SK-MEL-5 (cell line): ENCODE measurements at places on chromosomes 6 and 20.

GRCh38 chr6:38307740-38308139 lies 332.0 kb downstream of the BTBD9 start:
- no peak for DNase-seq

DNA sequence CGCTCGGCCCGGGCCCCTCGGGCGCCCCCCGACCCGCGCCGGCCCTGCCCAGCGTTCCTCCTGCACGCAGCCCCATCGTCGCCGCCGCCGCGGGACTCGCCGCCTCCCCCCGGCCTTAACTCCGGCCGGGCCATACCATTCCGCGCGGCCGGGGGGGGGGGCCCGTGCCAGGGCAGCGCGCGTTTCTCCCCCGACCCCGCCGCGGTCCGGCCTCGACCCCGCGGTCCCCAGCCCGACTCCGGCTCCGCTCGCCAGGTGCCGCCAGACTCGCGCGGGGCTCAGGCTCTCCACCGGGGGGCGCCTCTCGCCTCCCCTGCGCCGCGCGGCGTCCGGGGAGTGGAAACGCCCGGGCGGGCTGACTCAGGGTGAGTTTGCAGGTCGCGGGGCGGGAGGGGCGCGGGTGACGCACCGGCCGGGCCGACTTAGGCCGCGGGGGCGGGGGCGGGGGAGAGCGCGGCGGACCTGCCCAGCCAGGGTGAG lies at the start of gene SRXN1:
Gene SRXN1, minus strand, starts transcription at position 91 of the 480 bp plus-strand sequence. Its CDS starts 15 bp downstream, at position 76.
- peak; percentile 87 for DNase-seq

- DNase-seq = no peak
Observed at GRCh38 chr6:87282743-87283142, 39.6 kb upstream of the SMIM8 start.

GRCh38 chr6:144878577-144878976 lies 593.4 kb downstream of the UTRN start:
- no peak for DNase-seq

DNA sequence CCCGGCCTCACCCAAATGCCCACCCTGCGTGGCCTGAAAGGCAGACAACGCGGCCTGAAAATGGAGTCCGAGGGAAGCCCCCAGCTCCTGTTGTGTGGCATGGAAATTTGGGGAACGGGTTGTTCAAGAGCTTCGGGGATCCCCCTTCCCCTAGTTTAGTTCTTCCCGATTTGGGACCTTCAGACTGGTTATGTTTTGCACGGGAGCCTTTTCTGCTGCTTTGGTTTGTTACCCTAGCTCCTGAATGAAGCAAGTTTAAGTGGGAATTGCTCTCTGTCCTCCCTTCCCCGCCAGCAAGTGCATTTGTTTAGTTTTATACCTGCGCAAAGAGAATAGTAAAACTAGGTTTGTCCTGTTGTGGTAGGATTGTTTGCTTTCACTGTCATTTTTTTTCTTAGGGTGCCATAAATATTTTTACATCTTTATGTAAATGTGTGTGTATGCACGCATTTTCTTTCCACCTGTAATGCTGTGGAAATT lies 604 bp downstream of the SH3BGRL2 start:
- no peak for DNase-seq

GRCh38 chr6:116073765-116074440 lies 13.2 kb upstream of the FRK start:
- DNase-seq = no peak

GRCh38 chr6:103723438-103724322 lies 1136.0 kb downstream of the HACE1 start:
- no peak for DNase-seq

- peak; percentile 3 for DNase-seq
Observed at GRCh38 chr6:90397929-90398674, 101.5 kb upstream of the BACH2 start.

GRCh38 chr20:61135968-61136367 lies 116.1 kb upstream of the CDH4 start:
- DNase-seq = no peak

DNA sequence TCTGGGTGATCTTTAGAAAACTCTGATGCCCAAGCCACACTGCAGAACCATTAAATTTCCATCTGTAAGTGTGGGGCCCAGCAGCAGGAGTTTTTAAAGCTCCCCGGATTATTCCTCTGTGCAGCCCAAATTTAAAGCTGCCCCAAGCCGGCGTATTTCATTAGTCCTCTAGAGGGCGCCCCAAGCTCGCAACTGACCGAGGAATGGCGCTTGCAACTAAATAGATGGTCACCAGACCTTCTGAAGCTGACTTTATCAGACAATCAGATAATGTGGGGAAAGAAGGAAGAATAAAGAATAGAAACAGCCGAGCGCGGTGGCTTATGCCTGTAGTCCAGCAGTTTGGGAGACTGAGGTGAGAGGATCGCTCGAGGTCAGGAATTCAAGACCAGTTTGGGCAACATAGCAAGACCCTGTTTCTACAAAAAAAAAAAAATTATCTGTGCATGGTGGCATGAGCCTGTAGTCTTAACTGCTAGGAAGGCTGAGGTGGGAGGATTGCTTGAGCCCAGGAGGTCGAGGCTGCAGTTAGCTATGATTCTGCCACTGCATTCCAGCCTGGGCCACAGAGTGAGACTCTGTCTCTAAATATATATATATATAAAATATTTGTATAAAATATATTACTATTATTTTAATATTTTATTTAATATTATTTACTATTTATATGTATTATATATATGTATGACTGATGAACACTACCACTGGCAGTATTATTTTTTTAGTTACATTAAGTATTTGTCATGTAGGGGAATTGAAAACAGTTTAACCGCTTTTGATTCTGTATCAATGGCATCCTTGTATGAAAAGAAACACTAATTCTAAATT lies 56.0 kb downstream of the OTOR start:
- DNase-seq = peak; percentile 78

DNA sequence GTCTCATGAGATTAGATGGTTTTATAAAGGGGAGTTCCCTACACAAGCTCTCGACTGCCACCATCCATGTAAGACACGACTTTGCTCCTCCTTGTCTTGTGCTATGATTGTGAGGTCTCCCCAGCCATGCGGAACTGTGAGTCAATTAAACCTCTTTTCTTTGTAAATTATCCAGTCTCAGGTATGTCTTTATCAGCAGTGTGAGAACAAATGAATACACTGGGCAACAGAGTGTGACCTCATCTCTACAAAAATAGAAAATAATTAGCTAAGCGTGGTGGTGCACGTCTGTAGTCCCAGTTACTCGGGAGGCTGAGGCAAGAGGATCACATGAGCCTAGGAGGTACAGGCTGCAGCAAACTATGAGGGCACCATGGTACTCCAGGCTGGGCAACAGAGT lies 51.3 kb downstream of the MDN1 start:
- DNase-seq = no peak

DNA sequence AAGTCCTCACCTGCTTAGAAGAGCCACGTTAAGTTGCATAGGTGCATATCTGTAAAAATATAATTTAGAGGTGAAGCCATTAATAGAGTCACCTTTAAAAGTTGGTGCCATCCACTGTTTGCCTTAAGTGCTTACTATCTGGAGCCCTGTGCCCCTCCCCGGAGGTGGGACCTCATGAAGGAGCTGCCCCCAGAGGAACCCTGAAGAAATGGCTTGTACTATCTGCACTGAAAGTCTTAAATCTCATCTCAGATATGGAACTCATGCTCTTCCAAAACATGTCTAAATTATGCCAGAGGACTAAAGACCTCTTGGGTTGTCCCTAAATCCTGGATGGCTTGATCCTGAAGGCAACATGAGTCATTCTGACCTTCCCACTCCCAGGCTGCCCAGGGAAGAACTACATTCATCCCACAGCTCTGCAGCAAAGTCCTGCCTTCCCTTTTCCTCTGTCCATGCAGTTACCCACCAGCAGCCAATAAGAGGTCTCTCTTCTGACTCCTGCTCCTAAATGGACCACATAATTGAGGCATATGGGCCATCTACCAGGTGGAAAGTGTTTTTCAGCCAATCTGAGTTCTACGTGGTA lies 85.3 kb downstream of the ASXL1 start:
- DNase-seq = no peak

- DNase-seq = no peak
Observed at GRCh38 chr6:149319422-149319821, 1.9 kb downstream of the TAB2 start.

DNA sequence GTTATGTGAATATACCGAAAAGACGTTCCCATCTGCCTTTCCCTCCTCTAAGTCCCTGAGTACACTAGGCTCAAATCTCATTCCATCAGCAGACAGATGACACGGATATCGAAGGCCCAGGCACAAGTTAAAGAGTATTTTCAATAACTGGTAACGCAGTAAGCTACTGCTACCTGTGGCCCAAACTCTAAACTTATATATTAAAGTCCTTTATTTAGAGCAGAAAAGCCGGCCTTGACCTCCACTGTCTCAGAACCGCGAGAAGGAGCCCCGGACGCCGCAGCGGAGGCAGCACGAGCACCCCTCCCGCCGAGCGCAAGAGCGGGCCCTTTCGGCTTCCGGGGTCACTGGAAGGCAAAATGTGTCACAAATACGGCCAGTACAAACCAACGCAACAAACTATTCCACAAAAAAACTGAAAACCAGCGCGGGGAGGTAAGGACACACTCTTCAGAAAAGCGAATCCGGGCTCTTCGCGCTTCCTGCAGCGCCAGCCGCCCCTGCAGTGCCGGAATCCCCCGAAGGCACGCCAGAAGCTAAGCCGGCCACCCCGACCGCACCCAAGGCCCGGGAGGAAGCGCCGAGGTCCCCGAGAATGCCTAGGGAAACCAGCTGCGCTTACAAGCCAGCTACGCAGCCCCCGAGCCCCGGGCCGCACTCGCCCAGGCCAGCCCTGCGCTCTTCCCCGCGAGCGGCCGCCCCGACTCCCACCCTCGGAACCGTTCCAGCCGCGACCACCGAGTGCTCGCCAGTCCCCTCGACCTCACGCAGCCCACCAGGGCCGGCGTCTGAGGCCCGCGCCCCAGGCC lies 681 bp downstream of the DIDO1 start:
- no peak for DNase-seq

DNA sequence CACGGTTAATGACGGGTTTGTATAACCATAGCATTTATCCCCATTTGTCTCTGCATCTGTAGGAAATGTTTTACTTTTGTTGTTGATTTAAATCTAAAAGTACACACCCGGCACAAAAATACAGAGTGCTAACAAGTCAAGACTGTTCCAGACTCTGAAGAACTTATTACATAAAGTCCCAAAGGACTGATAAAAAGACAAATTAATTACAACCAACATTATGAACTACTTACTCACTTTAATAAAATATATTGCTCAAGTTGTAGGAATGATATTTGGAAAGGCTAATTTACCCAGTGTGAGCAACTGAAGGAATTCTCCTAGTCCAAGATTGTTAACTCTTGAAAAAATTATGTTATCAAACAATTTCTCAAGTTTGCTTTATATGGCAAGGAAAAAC lies 115.6 kb downstream of the KIF13A start:
- DNase-seq = no peak

GRCh38 chr6:168265827-168266815 lies 53.5 kb downstream of the DACT2 start:
- DNase-seq = no peak

DNA sequence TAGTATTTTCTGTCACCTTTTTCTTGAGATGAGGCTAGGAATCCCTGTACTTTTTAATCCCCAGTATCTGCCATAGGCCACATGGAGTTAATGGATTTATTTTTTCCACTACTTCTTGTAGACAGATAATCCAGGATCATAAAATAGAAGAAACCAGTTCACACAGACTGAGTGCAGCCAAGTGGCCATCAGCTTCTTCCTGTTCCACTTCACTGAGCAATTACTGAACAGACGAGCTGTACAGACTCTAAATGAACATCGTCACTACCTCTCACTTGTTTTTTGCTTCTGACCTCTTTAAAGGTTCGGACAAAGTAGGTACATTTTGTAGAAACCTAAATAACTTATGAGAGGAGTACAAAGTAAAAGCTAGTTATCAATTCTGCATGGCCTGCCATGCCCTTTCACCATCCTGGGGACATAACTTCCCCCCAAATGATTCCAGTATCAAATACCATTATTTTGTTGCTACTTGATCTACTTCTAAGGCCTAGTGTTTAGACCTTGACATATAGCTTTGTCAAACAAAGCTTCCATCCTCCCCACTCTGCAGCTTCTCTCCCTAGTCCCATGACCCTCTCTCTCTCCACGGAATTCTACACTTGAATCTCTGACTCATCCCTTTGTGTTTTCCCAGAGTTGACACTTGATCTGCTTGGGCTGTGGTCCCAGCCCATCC lies 34.4 kb upstream of the ARHGAP18 start:
- peak; percentile 53 for DNase-seq

DNA sequence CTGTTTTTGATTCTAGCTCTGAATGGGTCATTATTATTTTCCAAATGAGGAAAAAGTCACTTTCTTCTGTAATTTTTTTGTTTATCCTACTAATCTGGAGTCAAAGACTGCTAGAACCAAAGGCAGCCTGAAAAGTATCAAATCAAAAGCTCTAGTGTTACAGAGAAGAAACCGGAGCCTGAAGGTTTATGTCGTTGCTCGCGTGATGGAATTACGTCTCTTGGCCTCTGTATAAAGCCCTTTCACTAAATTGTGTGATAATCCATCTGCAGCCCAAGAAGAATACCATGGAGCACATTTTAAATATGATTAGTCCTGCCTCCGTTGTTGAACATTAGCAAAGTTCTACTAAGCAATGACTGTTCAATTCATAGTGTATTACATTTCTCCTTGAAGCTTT lies 738.6 kb downstream of the C6orf118 start:
- peak; percentile 64 for DNase-seq

GRCh38 chr6:157966589-157966977 lies 15.1 kb upstream of the SYNJ2 start:
- DNase-seq = no peak

- DNase-seq = no peak
Observed at GRCh38 chr20:57022306-57022705, 244.1 kb downstream of the BMP7 start.

DNA sequence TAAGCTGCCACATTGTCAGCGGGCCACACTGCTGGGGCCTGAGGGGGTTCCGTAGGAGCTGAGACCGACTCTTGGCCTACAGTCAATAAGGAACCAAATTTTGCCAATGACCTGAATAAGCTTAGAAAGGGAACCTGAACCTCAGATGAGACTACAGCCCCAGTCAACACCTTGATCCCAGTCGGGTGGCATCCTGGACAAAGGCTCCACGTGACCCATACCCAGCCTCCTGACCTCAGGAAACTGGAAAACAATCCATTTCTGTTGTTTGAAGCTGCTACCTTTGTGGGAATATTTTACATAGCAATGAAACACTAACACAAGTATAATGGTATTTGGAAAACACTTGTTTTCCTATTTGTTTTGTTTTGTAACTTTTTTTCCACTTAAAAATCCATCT lies 179.9 kb upstream of the RALGAPA2 start:
- no peak for DNase-seq

- DNase-seq = no peak
Observed at GRCh38 chr20:4022386-4023286, 7.3 kb upstream of the RNF24 start.

DNA sequence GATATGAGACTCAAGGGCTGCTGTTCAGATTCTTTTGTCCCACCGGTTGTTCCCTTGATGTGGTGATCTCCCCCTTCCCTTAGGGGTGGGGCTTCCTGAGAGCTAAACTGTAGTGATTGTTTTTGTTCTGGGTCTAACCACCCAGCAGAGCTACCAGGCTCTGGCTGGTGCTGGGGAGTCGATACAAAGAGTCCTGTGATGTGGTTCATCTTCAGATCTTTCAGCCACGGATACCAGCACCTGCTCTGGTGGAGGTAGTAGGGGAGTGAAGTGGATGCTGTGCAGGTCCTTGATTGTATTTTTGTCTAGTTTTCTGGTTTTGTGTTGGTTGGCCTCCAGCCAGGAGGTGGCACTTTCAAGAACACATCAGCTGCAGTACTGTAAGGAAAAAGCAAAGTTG lies 801.6 kb downstream of the EPHA7 start:
- DNase-seq = no peak
